ENCODE measurements at places on chromosomes 4 and X.

DNA sequence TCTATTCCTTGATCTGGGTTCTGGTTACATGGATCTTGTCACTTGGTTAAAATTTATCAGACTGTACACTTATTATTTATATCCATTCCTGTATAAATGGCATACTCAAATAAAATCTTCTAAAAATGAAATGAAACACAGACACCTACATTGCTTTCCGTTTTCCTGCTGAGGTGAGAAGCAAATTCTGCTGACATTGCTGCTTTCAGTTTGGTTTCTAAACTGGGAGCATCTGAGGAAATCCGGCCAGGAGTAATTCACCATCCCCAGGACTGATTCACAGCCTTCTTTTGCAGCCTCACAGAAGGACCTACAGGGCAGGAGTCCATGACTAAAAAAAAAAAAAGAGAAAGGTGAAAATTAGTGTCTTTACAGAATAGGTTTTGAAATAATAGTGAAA, 93.6 kb downstream of the CORIN start:
- DNase-seq: no peak

DNA sequence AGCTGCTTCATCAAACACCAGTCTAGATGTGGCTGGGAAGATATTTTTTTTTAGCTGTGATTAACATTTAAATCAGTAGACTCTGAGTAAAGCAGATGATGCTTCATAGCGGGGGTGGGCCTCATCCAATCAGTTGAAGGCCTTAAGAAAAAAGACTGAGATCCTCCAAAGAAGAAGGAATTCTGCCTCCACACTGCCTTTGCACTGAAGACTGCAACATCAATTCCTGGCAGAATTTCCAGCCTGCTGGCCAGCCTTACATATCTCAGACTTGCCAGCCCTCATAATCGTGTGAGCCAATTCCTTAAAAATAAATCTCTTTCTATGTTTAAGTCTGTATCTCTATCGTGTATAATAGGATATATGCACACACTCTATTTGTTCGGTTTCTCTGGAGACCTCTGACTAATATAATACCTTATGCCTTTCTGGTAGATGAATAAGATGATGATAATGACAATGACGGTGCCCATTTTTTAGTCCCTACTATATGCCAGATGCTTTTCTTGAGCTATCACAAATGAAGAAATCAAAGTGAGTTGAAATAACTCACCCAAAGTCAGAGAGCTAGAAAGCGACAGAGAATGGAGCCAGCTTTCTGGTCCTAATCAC, 66.1 kb upstream of the SOD3 start:
- no peak for DNase-seq

GRCh38 chrX:154737136-154737535, 13.7 kb downstream of the GAB3 start:
- DNase-seq: no peak

GRCh38 chr4:100879471-100879870, 361.6 kb upstream of the EMCN start:
- DNase-seq: no peak

Measured in left forelimb (tissue), 1 donor.